ENCODE measurements at places on chromosomes 6 and 20. TPM values are rescaled to one million over a fixed set of nuclear protein-coding genes. Genes with fewer than 3 reads are reported as not detected.

PTCHD4 gene
- total RNA-seq = 2.9 TPM

GRCh38 chr6:146670161-146670560, 71.4 kb downstream of the ADGB start:
- H3K4me1 ChIP-seq = no peaks in the 10 kb centered on the region
- no peak for DNase-seq
- no peak overlapping the region for H3K4me3 ChIP-seq
- H3K27me3 ChIP-seq = no peaks in the 10 kb centered on the region

SLA2 gene
- 0.64 TPM for total RNA-seq

- no peak overlapping the region for H3K4me3 ChIP-seq
- no peaks in the 10 kb centered on the region for H3K4me1 ChIP-seq
- H3K27ac ChIP-seq = no peak overlapping the region
- no peaks in the 10 kb centered on the region for H3K36me3 ChIP-seq
Measured at GRCh38 chr6:145531822-145532221, 203.5 kb downstream of the EPM2A start.

LY6G5C gene
- 0.33 TPM for total RNA-seq

GRCh38 chr6:110557199-110557598, 80.8 kb upstream of the SLC22A16 start:
- H3K27me3 ChIP-seq = no peaks in the 10 kb centered on the region
- no peak overlapping the region for H3K27ac ChIP-seq
- no peak overlapping the region for H3K4me3 ChIP-seq
- no peaks in the 10 kb centered on the region for H3K4me1 ChIP-seq
- H3K36me3 ChIP-seq = no peaks in the 10 kb centered on the region
- no peak for DNase-seq

WFDC12 gene
- total RNA-seq = not detected

DNA sequence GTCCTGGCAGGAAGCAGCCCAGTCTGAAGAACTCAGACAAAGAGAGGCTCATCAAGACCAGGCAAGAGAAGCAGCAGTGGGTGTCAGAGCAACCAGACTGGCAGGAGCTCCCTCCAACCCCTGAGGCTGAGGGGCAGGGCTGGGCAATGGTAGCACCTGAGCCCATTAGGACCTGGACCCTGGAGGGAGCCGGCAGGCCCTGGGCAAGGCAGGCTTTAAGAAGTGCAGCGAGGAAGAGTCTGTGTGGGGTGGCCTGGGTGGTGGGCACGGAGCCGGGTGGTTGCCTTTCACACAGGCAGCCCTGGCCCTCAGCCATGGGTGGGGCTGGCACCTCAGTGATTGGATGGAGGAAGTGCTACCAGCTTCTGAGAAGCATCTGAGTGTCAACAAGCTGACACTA, 33.1 kb upstream of the IRF4 start:
- no peaks in the 10 kb centered on the region for H3K4me1 ChIP-seq
- H3K27ac ChIP-seq = no peak overlapping the region
- no peaks in the 10 kb centered on the region for H3K36me3 ChIP-seq
- no peak overlapping the region for H3K4me3 ChIP-seq
- H3K27me3 ChIP-seq = no peaks in the 10 kb centered on the region

- H3K4me1 ChIP-seq = no peaks in the 10 kb centered on the region
- no peaks in the 10 kb centered on the region for H3K36me3 ChIP-seq
- no peak overlapping the region for H3K27ac ChIP-seq
- no peak for DNase-seq
- no peaks in the 10 kb centered on the region for H3K27me3 ChIP-seq
Measured at GRCh38 chr20:53445932-53446331, 147.7 kb downstream of the ZNF217 start.

All from breast epithelium (tissue), 4 donors.